ENCODE measurements at places on chromosomes 7 and 10. TPM values are rescaled to one million over a fixed set of nuclear protein-coding genes. Genes with fewer than 3 reads are reported as not detected.

DNA sequence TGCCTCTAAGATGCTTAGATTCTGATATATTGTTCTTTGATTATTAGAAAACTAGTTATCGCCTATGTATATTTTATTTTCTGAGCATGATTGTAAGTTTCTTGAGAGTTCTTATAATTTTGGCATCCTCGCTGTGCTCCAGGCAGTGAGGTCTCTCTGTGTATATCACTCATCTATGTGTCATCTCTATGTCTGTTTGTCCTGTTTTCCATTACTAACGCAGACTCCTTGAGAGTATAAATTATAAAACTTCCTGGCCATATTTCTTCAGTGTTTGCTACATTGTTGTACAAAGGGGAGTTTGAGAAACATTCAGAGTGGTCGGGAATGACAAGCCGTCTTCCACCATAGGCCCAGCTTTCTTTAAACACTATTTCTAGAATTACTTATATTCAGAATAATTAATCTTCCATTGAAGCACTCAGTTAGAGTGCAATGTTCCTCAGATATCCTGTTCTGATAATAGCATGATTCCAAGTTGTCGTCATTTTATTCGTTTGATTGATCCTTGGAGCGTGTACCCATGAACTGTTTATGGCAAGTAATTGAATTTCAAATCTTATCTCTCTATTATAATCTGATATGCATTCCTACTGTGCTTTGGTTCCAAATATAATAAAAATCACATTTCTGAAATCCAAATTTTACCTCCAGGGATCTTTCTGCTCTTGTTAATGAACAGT, 206.6 kb downstream of the BAMBI start:
- no peak overlapping the region for H3K4me3 ChIP-seq
- no peak for DNase-seq

GRCh38 chr7:78490524-78490923, 692.0 kb downstream of the PHTF2 start:
- no peaks in the 10 kb centered on the region for H3K4me1 ChIP-seq
- H3K36me3 ChIP-seq, result no peaks in the 10 kb centered on the region
- no peaks in the 10 kb centered on the region for H3K27me3 ChIP-seq

- H3K4me1 ChIP-seq, result no peaks in the 10 kb centered on the region
- no peak for DNase-seq
- no peaks in the 10 kb centered on the region for H3K27me3 ChIP-seq
- no peak overlapping the region for H3K4me3 ChIP-seq
These were observed 522.4 kb downstream of the CCSER2 start for GRCh38 chr10:84850826-84851225.

GRCh38 chr10:1688531-1688930, 48.8 kb downstream of the ADARB2 start:
- H3K4me1 ChIP-seq, result no peaks in the 10 kb centered on the region
- H3K27ac ChIP-seq, result no peak overlapping the region
- H3K27me3 ChIP-seq, result no peaks in the 10 kb centered on the region
- no peaks in the 10 kb centered on the region for H3K36me3 ChIP-seq

- H3K27me3 ChIP-seq, result no peaks in the 10 kb centered on the region
- no peak for DNase-seq
- no peak overlapping the region for H3K27ac ChIP-seq
- H3K4me1 ChIP-seq, result no peaks in the 10 kb centered on the region
- no peak overlapping the region for H3K4me3 ChIP-seq
These were observed 72.3 kb upstream of the TAS2R16 start for GRCh38 chr7:123067814-123068213.

- no peaks in the 10 kb centered on the region for H3K4me1 ChIP-seq
- no peak for DNase-seq
- H3K36me3 ChIP-seq, result peaks cover 9% of the 10 kb centered on the region
These were observed 14.7 kb downstream of the KCTD7 start for GRCh38 chr7:66643395-66643794.

DNA sequence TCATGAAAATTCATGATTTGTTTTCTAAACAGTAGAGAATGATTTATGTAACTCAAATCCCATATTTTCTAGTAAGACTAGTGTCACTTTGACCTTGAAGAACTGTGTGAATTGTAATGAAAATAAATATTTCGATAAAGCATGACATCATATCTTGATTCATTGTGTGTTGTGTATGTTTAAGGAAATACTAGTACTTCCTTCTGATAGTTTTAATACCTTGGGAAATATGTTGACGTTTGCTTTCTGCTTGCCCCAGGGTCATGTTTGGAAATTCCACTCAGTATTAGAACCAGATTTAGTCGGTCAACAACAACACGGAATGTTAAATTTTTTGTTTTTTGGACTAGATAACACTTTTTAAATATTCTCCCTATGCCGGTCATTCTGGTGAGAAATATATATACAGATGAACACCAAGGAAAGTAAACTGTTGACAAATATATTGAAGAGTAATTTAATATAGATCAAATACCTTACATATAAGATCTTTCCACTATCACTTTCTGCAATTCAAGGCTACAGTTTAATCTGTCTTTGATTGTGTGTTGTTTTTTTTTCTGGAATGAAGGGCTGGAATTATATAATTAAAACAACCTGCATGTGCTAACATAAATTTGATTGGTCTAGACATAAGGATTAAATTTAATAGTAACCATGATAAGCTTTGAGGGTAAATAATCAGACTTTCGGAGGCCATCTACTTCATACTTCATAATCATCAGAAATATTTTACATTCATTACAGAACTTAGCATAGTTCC, 126.2 kb downstream of the MDFIC start:
- H3K36me3 ChIP-seq, result no peaks in the 10 kb centered on the region
- H3K27ac ChIP-seq, result no peak overlapping the region
- no peak overlapping the region for H3K4me3 ChIP-seq
- no peaks in the 10 kb centered on the region for H3K4me1 ChIP-seq
- no peaks in the 10 kb centered on the region for H3K27me3 ChIP-seq
- DNase-seq, result no peak

GRCh38 chr7:25557379-25557917, 329.2 kb upstream of the NPVF start:
- DNase-seq, result no peak
- H3K27me3 ChIP-seq, result no peaks in the 10 kb centered on the region
- no peaks in the 10 kb centered on the region for H3K36me3 ChIP-seq

- H3K27ac ChIP-seq, result no peak overlapping the region
- no peak overlapping the region for H3K4me3 ChIP-seq
- no peak for DNase-seq
- H3K27me3 ChIP-seq, result no peaks in the 10 kb centered on the region
- H3K4me1 ChIP-seq, result no peaks in the 10 kb centered on the region
- H3K36me3 ChIP-seq, result no peaks in the 10 kb centered on the region
These were observed 166.7 kb downstream of the DNAJB9 start for GRCh38 chr7:108736221-108736891.

- H3K27ac ChIP-seq, result no peak overlapping the region
- no peaks in the 10 kb centered on the region for H3K36me3 ChIP-seq
- no peaks in the 10 kb centered on the region for H3K27me3 ChIP-seq
- no peak for DNase-seq
- no peaks in the 10 kb centered on the region for H3K4me1 ChIP-seq
- H3K4me3 ChIP-seq, result no peak overlapping the region
These were observed 12.1 kb upstream of the CPA2 start for GRCh38 chr7:130254555-130254954.

DNA sequence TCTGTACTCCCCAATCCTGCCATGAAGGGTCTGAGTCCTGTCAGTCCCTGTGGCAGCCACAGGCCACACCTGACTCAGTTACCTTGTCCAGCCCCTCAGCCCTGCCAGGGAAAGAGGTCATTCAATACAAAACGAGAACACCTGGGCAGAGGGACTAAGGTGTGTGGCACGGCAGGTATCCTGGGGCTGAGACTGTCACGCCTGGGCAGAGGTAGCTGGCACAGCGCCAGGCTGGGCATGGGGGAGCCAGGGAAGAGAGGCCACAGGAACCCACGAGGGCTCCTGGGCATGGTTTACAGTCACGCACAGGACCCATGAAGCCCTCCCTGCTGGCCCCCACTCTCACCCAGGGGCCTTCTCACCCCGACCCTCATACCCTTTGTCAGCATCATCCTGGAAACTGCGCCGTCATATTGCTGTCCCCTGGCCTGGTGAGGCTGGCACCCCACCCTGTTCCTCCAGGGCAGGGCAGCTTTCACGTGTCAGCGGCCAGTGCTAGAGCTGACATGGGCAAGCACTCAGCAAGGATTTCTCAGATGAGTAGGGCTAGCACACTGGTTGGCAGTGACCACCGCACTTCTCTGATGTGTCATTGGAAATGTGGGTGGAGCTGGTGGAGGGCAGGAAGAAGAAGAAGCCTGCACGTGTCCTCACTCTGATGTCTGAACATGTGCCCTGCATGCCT, 42.7 kb downstream of the LRRC18 start:
- no peaks in the 10 kb centered on the region for H3K36me3 ChIP-seq
- no peaks in the 10 kb centered on the region for H3K27me3 ChIP-seq
- H3K4me3 ChIP-seq, result no peak overlapping the region

DNA sequence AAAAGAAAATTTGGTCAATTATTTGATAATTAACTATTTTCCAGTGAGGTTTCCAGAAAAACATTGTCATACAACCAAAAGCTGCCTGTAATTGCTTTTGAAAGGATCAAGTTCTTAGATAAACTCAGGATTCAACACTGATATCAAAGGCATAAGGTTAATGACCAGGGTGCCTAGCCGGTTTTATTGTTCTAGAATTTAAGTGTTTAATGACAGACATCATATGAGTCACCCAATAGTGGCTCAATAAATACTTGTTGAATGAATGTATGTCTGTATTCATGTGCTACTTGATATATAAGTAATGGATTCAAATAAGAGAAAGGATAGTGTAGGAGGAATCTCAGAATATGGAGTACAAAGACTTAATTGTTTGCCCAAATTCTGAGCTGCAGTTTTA, 196.1 kb upstream of the LRGUK start:
- H3K4me1 ChIP-seq, result peaks cover 13% of the 10 kb centered on the region
- H3K27ac ChIP-seq, result no peak overlapping the region
- H3K4me3 ChIP-seq, result no peak overlapping the region
- no peaks in the 10 kb centered on the region for H3K36me3 ChIP-seq

DNA sequence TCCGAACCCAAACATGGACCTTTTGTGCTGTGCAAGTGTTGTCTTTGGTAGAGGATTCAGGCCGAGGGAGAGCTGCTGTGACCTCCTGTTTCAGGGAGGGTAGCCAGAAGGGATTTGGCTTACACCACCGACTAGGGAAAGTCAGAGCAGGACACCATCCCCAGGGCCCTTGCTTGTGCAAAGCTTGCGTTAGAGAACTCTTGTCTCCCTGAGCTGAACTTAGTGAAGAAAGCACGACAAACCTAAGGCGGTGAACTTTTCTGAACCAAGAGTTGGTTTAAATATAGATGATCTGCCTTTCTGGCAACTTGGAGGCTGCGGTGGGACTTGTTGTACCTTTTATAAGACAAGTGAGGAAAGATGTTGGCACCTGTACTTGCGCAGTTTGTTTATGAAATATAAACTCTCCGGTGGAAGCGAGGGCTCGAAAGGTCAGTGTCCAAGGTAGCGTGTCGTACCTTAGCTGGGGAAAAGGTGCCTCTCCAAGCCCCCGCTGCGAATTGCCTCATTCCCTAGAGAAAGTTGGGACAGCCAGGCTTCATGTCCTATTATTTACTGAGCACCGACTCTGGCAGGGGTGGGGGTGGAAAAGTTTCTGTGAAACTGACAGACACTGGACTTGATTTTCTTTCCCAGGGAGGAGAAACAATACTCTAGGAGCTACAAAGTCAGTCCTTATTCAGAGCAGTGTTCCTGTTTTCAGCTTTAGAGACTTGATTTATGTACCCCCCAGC, 31.6 kb downstream of the WBP1L start:
- DNase-seq, result no peak
- peaks cover 89% of the 10 kb centered on the region for H3K4me1 ChIP-seq
- H3K27me3 ChIP-seq, result no peaks in the 10 kb centered on the region
- no peak overlapping the region for H3K4me3 ChIP-seq
- H3K27ac ChIP-seq, result peak overlapping the region; percentile 96
- no peaks in the 10 kb centered on the region for H3K36me3 ChIP-seq

DNA sequence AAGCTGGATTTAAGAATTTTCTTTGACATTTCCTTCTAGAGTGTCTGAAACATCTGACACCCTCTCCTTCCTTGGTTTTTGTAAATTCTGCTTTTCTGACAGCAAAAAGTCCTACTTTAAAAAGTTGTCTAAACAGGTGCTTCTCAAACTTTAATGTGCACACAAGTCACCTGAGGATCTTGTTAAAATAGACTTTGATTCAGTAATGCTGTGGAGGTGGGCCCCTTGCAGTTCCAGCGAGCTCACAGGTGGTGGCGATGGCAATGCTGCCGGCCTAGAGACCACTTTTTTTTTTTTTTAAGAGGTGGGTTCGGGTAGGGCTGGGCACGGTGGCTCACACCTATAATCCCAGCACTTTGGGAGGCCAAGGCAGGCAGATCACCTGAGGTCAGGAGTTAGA, 77.1 kb downstream of the ABCC2 start:
- H3K36me3 ChIP-seq, result no peaks in the 10 kb centered on the region
- no peak overlapping the region for H3K27ac ChIP-seq
- DNase-seq, result no peak
- no peak overlapping the region for H3K4me3 ChIP-seq

DNA sequence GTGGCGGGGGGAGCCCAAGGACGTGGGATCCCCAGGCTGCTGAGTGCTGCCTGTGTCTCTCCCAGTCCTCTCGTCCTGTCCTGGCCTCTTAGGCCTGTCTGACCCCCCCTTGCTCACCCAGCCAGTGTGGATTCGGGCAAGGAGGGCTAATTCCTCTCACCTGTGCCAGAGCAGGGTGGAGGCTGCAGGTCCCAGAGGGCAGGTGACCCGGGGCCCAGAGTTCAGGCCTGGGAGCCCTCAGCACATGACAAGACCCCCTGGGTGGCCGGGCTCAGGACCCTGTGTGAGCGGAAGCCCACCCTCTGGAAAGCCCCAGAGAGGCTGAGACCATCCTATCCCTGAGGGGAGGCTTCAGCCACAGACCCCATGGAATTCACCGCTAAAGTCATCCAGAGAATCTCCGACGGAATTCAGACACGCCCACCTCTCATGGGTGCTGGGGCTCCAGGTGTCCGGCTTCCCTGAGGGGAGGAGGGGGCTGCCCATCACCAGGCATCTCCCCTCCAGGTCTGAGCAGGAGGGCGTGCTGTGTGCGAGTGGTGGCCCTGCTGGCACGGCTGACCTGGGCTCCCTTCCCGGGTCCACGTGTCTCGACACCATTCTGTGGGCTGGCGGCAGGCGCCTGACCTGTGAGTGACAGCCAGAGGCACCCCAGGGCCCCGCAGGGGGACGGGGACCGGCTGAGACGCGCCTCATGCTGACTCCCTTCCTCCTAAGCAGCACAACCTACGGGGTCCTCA, 5.0 kb downstream of the KNDC1 start:
- H3K4me1 ChIP-seq, result no peaks in the 10 kb centered on the region
- DNase-seq, result no peak
- no peak overlapping the region for H3K4me3 ChIP-seq
- H3K27ac ChIP-seq, result no peak overlapping the region

DNA sequence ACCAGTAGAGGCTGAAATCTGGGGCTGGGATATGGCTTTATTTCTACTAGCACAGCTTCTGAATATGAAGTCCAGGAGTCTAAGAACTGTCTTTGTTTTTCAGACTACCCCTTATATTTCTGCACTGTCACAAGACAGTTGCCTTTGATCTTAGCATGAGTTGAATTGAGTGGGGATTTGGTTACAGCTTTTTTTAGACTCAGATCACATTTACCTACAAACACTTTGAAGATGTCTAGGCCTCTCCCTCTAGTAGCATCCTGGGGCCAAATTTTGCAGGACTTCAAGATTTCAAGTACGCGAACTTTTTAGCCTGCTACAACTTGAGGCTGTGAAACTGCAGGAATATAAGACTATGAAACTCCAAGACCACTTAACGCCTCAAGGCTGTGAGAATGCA, 240.2 kb downstream of the NEBL start:
- no peak overlapping the region for H3K4me3 ChIP-seq
- no peaks in the 10 kb centered on the region for H3K27me3 ChIP-seq
- DNase-seq, result no peak
- no peaks in the 10 kb centered on the region for H3K36me3 ChIP-seq

The AGR3 gene
- polyA plus RNA-seq, result not detected

The DENND2A gene
- polyA plus RNA-seq, result 5.1 TPM

The INTS15 gene
- polyA plus RNA-seq, result 11.9 TPM

The FAM180A gene
- 0.85 TPM for polyA plus RNA-seq

The GIMAP6 gene
- polyA plus RNA-seq, result 0.09 TPM

The CCL26 gene
- 0.20 TPM for polyA plus RNA-seq

The AKR1C8 gene
- not detected for polyA plus RNA-seq

The CACNB2 gene
- polyA plus RNA-seq, result 0.15 TPM
